ENCODE measurements at places on chromosomes 3 and 15.

DNA sequence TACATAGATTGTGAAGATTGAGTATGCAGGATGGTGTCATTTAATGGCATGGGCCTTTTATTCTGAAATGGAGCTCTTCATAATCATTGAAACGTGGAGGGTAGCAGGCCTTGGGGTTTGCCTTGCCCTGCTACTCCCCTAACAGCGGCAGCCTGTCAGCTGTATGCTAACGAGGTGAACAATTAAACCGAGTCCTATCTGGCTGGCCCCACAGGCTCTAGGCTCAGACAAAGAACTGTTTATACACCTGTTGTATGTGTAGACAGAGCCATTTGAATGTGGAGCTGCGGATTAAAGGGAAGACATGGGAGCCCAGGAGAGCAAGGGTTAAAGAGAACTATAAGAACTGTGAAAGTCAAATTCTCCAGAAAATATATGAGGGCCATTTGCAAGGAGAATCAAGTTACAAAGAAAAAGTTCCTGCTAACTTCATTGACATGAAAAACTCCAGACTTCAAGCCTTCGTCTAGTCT is 116.7 kb upstream of the CGNL1 start:
- DNase-seq, result no peak

- no peak for DNase-seq
Observed at GRCh38 chr3:62600033-62600432, 226.7 kb upstream of the FEZF2 start.

GRCh38 chr3:148940983-148941382 is 50.4 kb upstream of the GYG1 start:
- no peak for DNase-seq

DNA sequence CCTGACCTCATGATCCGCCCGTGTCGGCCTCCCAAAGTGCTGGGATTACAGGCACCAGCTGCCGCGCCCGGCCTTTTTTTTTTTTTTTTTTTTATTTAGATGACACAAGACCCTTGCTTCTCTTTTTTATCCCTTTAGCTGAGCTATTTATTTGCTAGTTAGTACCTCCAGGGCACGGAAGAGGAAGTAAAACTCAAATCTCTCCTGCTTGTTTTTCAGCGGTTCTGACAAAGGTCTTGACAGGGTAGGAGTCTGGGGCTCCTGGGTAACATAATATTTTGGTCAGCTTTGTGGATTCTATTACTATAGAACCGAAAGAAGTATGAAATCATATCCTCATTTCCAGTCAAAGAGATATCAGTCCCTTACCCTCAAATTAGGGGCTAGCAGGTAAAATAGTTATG is 44.0 kb upstream of the ETV5 start:
- DNase-seq, result no peak

DNA sequence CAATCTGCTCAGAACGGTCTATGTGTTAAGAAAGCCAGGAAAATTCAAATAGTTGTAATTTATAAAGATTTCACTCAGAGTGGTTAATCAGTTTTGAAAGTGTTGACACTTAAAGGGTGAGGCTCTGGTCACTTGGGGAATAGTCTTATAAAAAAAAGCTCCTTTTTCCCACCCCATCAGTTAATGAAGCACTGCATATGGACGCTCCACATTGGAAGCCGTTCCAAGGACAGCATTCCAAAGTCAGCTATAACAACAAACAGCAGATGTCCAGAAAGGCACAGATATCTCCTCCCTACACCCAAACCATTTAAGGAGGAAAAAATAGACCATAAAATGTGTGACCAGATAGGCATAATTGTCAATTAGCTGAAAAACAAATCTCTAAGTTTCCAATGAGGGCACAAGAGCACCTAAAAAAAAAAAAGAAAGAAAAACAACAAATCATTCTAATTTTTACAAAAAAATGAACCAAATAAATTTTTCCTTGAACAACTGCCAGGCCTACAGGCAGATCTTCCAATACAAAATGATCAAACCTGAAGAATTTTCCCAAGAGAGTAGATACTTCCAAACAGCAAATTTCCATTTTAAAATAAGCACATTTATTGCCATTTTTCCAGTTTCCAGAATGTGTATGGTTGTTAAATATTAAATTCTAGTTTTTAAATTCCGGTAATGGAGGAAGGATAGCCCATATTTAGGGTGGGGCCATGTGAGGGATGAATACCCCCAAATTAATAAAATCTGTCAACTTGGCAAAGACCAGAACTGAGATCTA is 198.3 kb downstream of the ERC2 start:
- DNase-seq, result no peak

- DNase-seq, result no peak
Observed at GRCh38 chr15:82398785-82399184, 30.8 kb upstream of the GOLGA6L9 start.

GRCh38 chr3:43968465-43968864 is 273.2 kb upstream of the TOPAZ1 start:
- no peak for DNase-seq

Measured in hypothalamus (tissue), 51 donors.